ENCODE measurements at places on chromosomes 2 and 18.

DNA sequence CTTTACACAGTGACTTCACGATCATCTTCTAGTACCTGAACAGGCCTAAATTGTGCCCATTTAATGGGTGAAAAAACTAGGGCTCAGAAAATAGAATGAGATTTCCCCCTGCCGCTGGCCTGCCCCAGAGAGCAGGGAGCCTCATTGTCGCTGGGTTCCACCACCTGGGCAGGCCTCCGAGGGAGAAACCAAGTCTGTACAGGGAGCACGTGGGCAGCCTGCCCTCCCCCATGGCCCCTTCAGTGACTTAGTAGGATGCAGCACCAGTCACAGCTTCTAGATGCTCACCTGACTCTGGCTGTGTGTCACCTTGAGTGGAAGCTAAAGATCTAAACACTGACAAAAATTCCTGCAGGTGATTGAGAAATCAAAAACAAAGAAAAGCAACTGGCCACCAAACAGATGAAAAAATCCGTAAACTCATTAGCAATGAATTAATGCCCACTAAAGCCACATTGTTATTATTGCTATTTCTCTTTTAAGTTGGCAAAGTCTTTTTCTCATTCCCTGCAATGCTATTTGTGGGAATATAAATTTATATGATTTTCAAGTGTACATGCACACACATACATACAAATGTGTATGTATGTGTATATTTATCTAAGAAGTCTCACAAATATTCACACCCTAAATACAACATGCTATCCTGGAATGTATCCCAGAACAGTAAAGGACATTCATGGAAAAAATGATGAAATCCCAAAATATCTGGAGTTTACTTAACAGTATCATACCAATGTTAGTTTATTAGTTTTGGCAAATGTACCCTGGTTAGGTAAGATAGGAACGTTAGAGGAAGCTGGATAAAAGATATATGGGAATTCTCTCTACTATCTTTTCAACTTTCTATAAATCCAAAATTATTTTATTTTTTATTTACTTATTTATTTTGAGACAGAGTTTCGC is 18.7 kb upstream of the ASPRV1 start:
- no peak for DNase-seq

DNA sequence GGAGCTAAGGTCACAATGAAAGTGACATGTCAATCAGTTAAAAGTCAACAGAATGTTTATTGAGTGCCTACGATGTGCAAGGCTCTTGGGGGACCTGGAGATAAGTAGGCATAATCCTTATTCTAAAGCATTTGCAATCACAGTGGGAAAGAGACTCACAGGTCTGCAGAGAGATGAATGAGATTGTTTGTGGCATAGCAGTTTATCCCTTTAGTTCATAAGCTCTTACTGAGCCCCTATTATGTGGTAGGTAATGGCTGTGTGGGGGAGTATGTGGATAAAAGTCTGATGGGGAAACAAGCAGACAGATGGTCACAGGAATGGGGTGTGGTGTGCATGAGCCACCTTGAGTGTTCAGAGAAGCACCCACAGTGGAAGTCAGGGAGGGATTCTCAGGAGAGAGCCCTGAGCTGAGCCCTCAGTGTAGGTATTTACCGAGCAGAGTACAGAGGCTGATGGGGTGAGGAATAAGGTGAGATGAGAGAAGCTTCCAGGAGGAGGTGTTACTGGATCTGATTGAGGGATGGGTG is 48.1 kb downstream of the EMILIN2 start:
- no peak for DNase-seq

DNA sequence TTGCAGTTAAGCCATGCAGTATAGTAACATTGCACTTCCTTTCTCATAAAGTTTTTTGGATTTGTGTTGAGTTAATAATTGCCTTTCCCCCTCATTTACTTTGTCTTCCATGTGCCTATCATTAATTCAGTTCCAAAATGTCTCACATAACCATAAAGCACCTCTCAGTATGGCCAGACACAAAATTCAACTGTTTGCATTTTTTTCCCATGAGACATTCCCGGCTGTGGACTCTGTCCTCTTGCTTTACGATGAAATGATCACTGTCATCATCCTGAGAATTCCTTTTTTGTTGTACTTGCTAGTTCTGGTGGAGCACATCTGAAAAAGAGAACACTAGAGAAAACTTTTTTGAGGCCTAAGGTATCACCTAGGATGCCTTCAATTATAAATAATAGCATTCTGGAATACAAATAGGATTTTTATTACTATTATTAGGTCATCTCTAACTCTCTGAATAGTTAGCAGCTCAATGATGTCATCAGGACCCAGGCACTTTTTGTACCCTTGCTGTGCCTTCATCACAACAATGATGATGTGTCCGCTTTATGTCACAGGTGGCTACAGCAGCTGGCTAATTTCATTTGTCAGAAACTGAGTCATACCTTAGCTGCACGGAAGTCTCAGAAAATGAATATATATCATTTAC is 8.5 kb upstream of the ATP8B1 start:
- no peak for DNase-seq

GRCh38 chr2:183759033-183759432 is 634.8 kb downstream of the NUP35 start:
- DNase-seq: no peak

DNA sequence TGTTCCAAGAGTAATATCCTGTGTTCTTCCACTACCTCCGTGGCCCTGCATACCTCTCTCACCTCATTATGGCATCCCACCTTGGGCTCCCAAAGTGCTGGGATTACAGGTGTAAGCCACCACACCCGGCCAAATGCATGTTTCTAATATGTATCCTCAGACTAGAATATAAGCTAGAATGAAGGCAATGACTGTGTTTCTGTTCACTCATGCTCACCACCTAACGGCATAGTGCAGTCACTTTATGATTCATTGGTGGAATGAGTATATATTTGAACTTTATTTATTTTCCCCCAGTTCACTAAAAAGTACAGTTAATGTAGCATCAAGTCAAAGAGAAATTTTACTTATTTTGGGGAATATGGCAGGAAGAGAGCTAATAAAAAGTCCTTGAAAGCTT is 11.3 kb downstream of the PIGN start:
- no peak for DNase-seq

- no peak for DNase-seq
Measured at GRCh38 chr18:57659460-57660102, 37.9 kb upstream of the NARS1 start.

- DNase-seq: no peak
Measured at GRCh38 chr2:220880623-220881596, 691.2 kb downstream of the EPHA4 start.

GRCh38 chr18:31610286-31611205 is 18.9 kb downstream of the TTR start:
- no peak for DNase-seq

- no peak for DNase-seq
Measured at GRCh38 chr2:64876137-64876647, 113.0 kb upstream of the SLC1A4 start.

GRCh38 chr2:228048838-228049490 is 132.5 kb downstream of the SPHKAP start:
- no peak for DNase-seq

GRCh38 chr2:26614216-26615138 is 26.7 kb downstream of the CIB4 start:
- DNase-seq: no peak

GRCh38 chr2:134462275-134462674 is 208.4 kb downstream of the MGAT5 start:
- DNase-seq: no peak

GRCh38 chr18:433298-433697 is 67.2 kb downstream of the COLEC12 start:
- no peak for DNase-seq

- DNase-seq: no peak
Measured at GRCh38 chr2:8505311-8505920, 176.4 kb upstream of the ID2 start.

DNA sequence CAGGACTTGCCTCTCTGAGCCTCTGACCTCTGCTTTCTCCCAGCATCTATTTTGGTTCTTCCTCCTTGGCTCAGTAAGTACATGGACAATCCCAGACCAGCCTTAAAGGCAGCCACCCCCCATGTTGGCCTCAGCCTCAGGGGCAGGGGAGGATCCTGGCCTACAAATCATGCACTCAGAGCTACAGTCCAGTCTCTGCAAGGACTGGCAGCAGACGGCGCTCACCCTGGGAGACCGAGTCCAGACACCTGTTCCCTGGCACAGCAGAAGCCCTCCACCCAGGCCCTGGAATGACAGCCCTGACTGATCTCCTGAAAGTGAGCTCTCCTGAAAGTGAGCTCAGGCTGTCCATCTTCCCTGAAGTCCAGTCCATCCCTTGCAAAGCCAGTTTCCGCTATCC is 25.7 kb upstream of the PTPN4 start:
- no peak for DNase-seq

DNA sequence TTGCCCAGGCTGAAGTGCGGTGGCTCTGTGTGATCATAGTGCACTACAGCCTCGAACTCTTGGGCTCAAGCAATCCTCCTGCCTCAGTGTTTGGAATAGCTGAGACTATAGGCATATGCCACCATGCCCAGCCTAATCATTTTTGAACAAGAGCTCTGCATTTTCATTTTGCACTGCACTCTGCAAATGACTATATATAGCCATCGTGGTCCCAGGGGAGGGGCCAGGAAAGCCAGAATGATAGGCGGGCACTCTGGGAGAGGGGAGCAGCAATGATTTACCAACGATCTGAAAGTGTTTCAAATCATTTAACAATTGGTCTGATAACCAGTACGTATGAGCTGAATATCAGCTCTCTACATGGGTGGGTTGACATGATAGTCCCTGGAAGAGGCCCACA is 22.3 kb upstream of the ST3GAL5 start:
- DNase-seq: no peak

- no peak for DNase-seq
Measured at GRCh38 chr2:9169349-9170107, 37.1 kb upstream of the ASAP2 start.

- no peak for DNase-seq
Measured at GRCh38 chr2:219644801-219645480, 17.5 kb downstream of the SLC4A3 start.

DNA sequence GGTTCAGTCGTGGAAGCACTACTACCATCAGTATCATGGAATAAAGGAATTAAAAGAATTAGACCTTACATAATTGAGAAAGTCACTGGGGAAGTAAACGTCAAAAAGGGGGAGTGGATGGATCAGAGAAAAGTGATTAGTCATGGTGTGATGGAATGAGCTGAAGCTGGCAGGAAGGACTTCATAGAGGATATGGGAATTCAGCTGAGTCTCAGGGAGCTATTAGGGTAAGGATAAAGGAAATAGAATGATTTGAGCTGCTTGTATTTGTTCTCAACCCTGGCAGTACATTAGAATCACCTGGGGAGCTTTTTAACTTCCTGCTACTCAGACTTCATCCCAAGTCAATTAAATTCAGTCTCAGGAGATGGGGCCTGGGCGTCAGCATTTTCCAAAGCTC is 53.4 kb upstream of the SETBP1 start:
- DNase-seq: no peak

- no peak for DNase-seq
Measured at GRCh38 chr2:207399301-207399700, 130.5 kb upstream of the CREB1 start.

- DNase-seq: no peak
Measured at GRCh38 chr2:181723731-181724130, 43.4 kb upstream of the NEUROD1 start.

DNA sequence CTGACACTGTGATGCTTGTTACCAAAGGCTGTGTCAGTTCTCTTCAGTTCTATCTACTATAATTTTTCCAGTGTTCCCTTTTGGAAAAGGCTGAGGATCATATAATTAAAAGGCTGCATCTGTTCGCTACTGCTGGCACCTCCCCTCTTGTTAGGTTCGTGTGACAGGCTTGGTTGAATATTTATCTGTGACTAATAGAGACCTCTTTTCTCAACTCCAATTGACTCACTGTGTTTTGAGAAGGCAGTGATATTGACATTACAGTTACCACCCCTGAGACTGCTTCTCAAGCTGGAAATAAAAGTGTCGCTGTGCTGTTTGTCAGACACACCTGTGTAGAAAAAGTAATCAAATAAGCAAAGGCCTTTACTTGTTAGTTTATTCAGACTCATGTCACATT is 205.5 kb upstream of the KCNH7 start:
- DNase-seq: no peak

DNA sequence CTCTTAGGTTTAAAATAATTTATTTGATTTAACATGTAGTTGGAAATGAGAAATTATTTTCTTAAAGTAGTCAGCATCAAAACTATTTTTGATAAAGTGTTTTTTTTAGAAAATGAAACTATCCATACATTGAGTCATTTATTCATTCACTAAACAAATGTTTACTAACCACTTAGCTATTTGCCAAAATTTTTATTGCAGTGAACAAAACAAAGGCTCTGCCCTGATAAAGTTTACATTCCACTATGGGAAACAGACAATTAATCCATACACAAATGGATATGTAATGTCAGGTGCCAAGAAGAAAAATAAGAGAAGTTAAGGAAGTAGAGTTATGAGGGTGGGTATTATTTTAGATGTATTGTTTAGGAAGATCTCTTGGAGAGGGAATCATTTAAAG is 19.1 kb upstream of the CCDC178 start:
- DNase-seq: no peak

DNA sequence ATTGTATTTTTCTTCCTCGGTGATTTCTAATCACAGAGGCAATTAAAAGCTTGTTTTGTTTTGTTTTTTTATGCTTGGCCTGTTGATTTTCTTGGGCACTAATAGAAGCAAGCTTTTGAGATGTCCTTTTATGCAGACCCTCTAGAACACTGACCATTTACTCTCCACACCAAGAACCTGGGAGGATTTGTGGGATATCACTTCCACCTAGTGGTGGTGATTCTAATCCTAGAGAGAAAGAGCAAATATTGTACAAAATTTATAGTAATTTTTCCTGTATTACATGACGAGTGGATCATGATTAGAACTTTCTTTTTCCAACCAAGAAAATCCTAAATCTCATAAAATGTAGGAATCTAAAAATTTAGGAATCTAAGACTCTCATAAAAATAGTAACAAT is 23.4 kb downstream of the NEMP2 start:
- no peak for DNase-seq

GRCh38 chr2:33320573-33320972 is 155.9 kb upstream of the RASGRP3 start:
- no peak for DNase-seq

DNA sequence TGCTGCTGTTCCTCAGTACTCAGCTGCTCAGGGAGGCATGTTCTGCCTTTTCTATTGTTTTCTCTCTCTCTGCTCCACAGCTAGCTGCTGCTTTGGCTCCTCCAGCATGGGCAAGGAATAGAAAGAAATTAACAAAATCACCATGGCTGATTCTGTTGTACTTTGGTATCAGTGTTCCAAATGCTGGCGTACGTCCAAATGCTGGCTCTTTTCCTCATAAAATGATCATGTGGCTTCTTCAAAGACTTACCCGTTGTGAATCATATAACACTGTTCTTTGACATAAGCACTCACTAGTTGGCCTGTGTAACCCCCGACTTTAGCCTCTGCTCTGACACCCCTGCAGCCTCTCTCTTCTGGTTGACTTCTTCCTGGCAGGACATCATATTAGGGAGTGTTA is 547.6 kb downstream of the CPS1 start:
- DNase-seq: no peak

- DNase-seq: no peak
Measured at GRCh38 chr2:55926246-55926645, 2.7 kb upstream of the EFEMP1 start.

- no peak for DNase-seq
Measured at GRCh38 chr2:63049970-63050333, 678 bp upstream of the OTX1 start.

All from stimulated activated CD8-positive, alpha-beta memory T cell treated with anti-CD3 and anti-CD28 coated beads, Interleukin-15, amount 100 ng/mL, for 24 hours (primary cell).